ENCODE measurements at places on chromosomes 6 and 20. TPM values are rescaled to one million over a fixed set of nuclear protein-coding genes. Genes with fewer than 3 reads are reported as not detected.

The GRM1 gene
- not detected for total RNA-seq

The BNIP5 gene
- total RNA-seq, result not detected

The ECT2L gene
- total RNA-seq, result under 0.01 TPM

The SMIM13 gene
- 17.5 TPM for total RNA-seq

The CST7 gene
- not detected for total RNA-seq

The LY6G6C gene
- not detected for total RNA-seq

The APOBEC2 gene
- not detected for total RNA-seq

The HEY2 gene
- total RNA-seq, result not detected

The PGBD1 gene
- total RNA-seq, result 7.7 TPM

The ZNF334 gene
- total RNA-seq, result 1.1 TPM

The RSPO3 gene
- total RNA-seq, result not detected

The HLA-B gene
- 65.3 TPM for total RNA-seq

The FLRT3 gene
- total RNA-seq, result 93.6 TPM

The HSD17B8 gene
- 8.9 TPM for total RNA-seq

The SLC13A3 gene
- 5.3 TPM for total RNA-seq

The MUC22 gene
- total RNA-seq, result not detected

The RIPOR3 gene
- not detected for total RNA-seq

The AHCY gene
- total RNA-seq, result 274 TPM

The KHDC1L gene
- not detected for total RNA-seq

The PIGT gene
- total RNA-seq, result 69.2 TPM

The AVP gene
- not detected for total RNA-seq

The MAS1 gene
- not detected for total RNA-seq

The BIRC7 gene
- total RNA-seq, result not detected

The SYNDIG1 gene
- total RNA-seq, result 17.5 TPM

The TNFRSF6B gene
- 34.8 TPM for total RNA-seq

The CDH22 gene
- not detected for total RNA-seq

The SCRT2 gene
- total RNA-seq, result not detected

The TP53TG5 gene
- total RNA-seq, result not detected

The KIF6 gene
- 0.33 TPM for total RNA-seq

The NAA20 gene
- 44.3 TPM for total RNA-seq

The HRH3 gene
- not detected for total RNA-seq

The ATP6V1G2 gene
- total RNA-seq, result 1.5 TPM
